ENCODE measurements at places on chromosomes 7 and 10.

GRCh38 chr7:113267271-113267670 lies 148.9 kb upstream of the SMIM30 start:
- DNase-seq = no peak

- DNase-seq = no peak
These were observed 18.9 kb upstream of the DNAJC1 start for GRCh38 chr10:22022257-22023032.

GRCh38 chr7:34111031-34111430 lies 205.7 kb downstream of the BMPER start:
- DNase-seq = no peak

DNA sequence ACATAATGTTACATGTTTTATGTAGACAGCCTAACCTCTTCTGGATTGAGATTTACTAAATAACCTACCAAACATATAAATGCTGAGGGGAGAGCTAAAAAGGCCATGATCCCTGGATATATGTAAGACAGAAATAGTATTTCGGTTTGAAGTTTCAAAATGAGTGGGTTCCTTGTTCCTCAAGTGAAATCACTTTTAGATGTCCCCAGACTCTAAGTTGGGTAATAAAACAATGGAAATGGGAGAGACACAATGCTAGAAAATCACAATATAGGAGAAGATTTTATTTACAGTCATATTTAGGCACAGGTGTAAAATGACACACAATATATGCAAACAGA lies 56.5 kb downstream of the SHTN1 start:
- DNase-seq = no peak

Data from RWPE1 (cell line).